ENCODE measurements at places on chromosomes 2 and 18.

- no peak for DNase-seq
Observed at GRCh38 chr2:101007415-101008345, 5.6 kb downstream of the RPL31 start.

- no peak for DNase-seq
Observed at GRCh38 chr18:56696966-56697365, 45.8 kb downstream of the WDR7 start.

DNA sequence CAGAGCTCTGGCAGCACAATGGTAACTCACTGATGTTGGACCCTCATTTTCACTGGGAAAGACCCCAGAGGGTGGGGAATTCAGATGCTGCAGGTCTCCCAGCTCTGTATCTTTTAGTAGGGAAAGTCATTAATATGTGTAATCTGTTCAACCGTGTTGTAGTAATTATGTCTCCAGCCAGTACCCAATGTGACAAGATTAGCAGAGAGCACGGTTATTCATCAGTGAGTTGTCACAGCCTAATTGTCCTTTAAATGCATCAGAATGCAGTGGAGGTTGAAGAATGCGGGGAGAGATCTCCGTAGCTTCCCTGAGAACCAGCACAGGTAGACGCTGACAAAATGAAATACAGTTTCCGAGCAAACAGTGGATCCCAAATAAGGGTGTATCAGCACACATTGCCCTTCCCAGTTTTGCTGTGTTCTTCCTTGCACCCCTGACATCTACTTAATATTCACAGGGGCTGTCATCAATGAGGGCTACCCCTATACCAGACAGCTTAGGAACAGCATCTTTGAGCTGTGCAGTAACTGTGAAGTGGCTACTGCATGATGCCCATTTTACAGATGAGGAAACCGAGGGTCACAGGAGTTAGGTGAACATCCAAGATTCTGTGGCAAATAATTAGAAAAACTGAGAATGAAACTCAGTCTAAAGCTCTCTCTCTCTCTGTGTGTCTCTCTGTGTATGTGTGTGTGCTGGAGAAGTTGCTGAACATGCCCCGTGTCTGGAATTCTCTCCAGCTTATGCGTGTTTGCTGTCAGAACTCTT, 430.4 kb upstream of the HS6ST1 start:
- DNase-seq = no peak

GRCh38 chr2:205913668-205914067, 172.3 kb downstream of the INO80D start:
- no peak for DNase-seq

DNA sequence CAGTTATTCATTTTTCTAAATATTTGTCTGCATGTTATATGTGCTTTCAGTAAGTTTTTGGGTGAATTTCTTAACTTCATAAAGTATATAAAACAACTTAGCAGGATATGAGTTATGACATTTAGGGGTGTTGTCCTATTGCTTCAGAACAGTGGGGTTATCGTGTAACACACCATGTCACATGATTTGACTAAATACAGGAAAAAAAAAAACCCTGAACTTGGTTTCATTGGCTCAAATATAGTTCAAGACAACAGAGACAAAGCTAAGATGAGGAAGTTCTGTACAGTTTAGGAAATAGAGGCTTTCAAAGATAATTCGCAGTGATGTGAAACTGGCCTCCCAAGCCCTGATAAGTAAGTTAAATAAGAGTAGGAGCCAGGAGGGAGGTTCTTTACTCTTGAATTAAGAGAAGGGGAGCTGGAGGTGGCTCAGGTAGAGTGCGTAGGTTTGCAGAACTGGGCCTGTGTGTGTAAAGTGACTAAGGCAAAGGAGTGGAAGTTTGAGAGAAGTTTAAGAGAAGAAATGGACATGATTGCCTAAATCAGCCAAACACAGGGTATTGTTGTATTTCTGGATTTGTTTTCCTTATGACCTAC, 53.9 kb downstream of the LIMS1 start:
- DNase-seq = no peak

DNA sequence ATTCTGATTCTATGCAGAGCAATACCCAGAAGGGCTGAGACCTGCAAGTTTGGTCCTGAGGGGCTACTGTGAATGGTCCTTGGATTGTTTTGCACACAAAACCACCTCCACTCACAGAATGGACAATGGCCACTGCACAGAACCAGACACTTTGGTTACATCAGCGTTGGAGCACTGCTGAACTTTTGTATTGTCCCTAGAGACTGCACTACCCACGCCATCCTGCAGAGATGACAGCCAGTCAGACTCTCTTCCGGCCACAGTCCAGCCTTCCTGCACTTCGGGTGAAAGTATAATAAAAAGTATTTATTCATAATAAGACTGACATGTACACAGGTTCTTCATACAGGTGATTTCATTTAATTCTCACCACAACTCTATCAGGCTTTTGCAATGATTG, 35.7 kb downstream of the CELF4 start:
- no peak for DNase-seq

- DNase-seq = no peak
Observed at GRCh38 chr2:128272601-128273468, 45.8 kb downstream of the HS6ST1 start.

GRCh38 chr2:106106622-106107508, 87.2 kb downstream of the UXS1 start:
- no peak for DNase-seq

DNA sequence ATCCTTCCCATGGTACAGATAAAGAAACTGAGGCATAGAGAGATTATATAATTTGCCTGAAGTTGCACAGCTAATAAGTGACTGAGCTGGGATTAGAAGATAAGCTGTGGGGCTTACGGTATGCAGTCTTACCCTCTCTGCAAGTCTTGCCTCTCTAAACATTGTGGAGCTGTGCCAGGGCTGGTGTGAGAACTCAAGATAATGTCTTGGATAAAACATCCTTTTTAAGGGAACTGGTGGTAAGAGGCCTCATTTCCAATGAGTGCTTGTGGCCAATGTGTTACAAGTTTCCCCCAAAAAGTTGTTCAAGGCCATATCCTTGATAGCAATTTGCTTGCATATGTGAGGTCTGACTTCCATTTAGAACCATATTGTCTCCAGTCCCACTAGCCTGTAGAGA, 84.3 kb upstream of the ETAA1 start:
- no peak for DNase-seq

GRCh38 chr2:191636235-191636543, 41.7 kb upstream of the NABP1 start:
- DNase-seq = no peak

All from adrenal gland (tissue), 19 donors.